Cerebellar nuclear complex (tissue), 1 donor: ENCODE measurements at places on chromosomes 12 and 14.

GRCh38 chr12:6322969-6323339 lies 12.5 kb downstream of the PLEKHG6 start:
- no peak for DNase-seq

DNA sequence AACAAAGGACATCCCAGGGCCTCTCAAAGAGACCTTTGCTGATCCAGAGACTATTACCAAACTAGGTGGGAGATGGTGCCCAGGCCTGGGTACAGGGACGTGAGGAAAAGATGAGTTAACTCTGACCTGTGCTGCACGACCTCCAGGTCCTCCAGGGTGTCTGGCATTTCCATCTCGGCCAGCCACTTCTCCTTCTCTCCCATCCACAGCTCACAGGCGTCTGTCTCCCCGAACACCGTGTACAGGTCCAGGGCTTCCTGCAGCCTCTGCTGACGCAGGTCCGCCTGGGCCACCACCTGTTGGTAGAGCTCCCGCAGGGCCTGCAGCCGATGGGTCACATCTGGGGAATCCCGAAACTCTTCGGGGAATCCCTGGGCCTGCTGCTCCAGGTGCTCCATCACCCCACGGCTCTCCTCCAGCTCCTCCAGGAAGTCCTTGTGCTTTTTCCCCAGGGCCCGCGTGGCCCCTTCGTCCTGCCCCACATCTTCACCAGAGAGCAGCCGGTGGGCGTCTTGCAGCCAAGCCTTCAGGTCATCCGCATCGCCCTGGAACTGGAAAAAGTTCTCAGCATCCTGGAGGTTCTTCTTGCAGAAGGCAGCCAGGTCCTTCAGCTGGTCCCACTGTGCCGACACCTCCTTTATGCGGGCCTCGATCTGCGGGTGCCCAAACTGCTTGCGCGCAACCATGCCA lies 86.7 kb downstream of the SPTB start:
- no peak for DNase-seq

DNA sequence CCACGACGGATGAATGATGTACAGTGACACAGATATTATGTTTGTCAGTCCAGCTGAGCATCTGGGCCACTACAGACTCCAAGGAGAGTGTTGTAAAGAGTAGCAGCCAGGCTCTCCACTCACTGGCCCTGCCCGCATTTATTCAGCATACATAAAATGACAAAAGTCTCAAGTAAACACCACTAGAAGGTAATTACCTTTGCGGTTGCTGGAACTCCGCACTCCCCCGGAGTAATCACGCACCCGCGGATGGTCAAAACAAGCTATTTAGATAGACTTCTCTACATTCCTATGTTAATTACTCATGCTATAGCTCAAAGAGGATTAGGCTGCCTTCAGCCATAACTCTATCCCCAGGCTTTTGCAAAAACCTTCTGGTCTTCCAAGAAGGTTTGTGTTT lies 18.8 kb upstream of the STRAP start:
- no peak for DNase-seq

DNA sequence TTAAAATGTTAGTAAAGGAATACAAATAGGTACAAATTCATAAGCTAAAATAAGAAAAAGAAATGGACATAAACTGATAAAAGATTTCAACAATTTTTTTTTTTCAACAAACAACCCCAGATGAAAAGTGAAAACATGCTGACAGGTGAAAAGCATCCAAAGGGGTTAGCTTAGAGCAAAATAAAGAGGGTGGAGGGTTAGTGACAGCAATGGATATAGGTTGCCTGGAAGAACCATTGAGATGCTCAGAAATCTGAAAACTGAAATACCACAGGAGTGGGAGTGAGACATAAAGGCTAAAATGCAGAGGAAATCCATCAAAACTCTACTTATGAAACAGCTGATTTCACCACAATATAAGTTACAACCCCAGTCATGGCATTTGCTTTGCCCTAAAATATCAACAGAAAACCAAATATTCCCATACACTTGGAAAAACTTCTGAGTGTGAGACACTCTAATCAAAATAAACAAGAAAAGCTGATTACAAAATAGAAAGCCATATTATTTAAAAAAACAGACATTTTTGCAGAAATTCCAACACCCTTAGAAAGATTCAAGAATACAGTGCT lies 136.3 kb upstream of the PLEKHG7 start:
- DNase-seq, result no peak

- no peak for DNase-seq
Measured at GRCh38 chr12:98053202-98053601, 462.2 kb upstream of the TMPO start.

DNA sequence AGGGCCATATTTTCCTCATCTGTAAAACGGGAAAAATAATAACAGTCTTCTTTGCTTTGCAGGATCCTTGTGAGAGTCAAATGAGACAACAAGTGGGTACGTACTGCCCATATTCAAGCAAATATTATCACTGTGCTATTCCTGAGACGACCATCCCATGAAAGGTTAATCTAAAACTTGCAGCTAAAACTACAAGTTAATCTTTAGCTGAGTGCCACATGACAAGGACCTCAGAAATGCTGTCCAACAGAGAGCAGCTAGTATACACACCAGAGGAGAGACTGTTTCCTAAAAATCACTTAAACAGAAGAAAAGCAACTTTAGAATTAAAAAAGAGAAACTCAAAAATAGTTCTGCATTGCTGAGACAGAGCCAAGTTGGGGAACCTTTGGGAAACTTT lies 162.7 kb upstream of the TMTC2 start:
- DNase-seq, result no peak

- no peak for DNase-seq
Measured at GRCh38 chr12:130644566-130644965, 71.5 kb downstream of the RIMBP2 start.

- no peak for DNase-seq
Measured at GRCh38 chr12:25833657-25834056, 124.8 kb upstream of the RASSF8 start.

DNA sequence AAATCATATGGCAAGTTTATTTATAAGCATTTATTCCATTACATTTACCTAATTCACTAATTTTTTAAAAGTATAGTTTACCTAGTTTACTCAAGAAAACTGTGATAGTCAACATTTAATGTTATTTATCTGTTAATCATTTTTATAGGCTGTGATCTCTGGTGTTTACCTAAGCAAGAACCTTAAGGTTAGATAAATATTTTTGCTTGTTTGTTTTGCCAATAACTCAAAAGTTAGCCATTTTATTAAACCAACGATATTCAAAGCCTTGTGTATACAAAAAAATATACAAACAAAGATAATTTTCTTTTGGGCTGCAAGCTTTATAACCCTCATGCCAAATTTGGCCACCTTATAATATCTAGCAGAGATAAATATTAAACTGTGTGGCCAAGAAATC lies 157.3 kb downstream of the SLCO1B3 start:
- DNase-seq, result no peak

- no peak for DNase-seq
Measured at GRCh38 chr12:69913526-69913925, 88.5 kb downstream of the MYRFL start.

GRCh38 chr12:6106218-6106617 lies 18.3 kb downstream of the VWF start:
- no peak for DNase-seq

GRCh38 chr14:102738373-102739189 lies 38.7 kb upstream of the TRAF3 start:
- no peak for DNase-seq

DNA sequence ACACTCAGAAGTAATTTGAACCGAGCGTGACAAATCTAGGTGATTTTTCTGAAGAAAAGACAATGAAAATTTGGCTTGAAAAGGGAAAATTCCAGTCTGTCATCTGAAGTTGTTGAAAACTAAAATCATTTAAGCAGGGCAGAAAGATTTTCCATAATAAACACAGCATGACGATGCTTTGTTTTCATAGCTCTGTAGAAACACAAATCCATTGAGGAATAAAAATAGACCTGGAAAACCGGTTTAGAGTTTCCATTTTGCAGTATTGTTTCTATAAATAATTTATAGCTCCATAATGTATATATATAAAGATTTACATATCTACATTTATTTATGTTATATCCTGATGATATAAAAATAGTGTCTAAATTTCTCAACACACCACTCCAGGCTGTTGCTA lies 1918.5 kb upstream of the FLRT2 start:
- no peak for DNase-seq

- DNase-seq, result no peak
Measured at GRCh38 chr12:91874086-91874865, 271.4 kb downstream of the BTG1 start.

DNA sequence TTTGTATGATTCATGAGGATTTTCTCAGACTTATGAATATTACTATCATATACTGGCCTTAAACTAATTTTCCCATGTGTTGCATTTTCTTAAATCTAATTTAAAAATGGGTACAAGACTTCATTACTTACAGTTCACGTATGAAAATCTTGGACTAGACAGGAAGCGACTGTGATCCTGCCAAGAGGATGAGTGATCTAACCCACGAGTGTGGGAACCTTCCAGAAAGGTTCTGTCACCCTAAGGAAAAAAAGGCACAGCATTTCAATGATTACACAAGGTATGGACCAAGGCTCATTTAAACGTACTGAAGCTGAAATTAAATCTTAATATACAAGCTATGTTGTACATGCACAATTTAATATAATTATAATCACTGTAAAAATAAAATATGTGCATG lies 293.5 kb upstream of the DIO2 start:
- no peak for DNase-seq

- no peak for DNase-seq
Measured at GRCh38 chr12:125552295-125552694, 487.1 kb downstream of the AACS start.

DNA sequence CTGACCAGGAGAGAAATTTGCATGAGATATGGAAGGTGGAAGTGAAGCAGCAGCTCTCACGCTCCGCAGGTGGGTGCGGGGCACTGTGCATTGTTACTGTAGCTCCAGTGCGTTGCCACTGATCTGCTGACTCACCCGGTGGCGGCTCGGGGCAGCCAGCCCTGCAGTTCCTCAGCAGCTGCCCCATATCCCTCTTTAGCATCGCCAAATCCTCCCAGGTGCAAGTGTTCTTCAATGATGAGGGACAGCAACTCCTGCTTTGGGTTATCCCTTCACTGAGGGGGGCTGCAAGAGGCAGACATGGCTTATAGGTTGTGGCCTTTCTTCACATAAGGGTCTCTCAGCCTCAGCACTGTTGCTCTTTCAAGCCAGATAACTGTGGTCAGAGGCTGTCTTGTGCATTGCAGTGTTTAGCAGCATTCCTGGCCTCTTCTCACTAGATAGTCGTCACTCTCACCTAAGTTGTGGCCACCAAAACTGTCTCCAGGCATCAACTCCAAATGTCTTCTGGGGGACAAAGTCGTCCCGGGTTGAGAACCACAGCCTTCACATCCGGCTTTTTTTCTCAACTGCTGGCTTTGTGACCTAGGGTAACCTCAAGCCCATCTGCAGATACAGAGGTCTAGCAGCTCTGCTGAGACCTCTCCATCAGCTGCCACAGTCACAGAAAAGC lies 180.8 kb downstream of the EFCAB11 start:
- no peak for DNase-seq

DNA sequence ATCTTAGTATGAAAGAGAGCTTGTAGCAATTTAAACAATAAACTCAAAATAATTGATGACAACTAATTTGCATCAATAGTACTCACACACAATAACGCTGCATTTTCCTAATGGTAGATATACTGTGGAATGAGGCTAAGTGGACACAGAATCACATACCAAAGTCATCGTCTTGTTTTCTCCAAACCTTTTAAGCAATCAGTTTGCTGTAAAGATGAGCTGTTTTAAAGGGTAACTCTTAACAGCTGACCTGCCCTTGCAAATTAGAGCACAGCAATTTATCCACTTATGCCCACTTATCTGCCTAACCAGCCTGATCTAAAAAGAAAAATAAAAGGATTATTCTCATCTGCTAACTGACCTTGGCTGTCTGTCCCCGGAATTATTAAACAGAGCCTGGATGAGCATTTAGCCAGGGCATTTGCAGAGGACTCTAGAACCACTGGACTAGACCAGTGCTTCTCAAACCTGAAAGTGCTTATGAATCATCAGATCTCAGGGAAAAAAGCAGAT lies 174.3 kb upstream of the BCL2L14 start:
- no peak for DNase-seq

- DNase-seq, result no peak
Measured at GRCh38 chr12:43728117-43728516, 30.5 kb downstream of the PUS7L start.

DNA sequence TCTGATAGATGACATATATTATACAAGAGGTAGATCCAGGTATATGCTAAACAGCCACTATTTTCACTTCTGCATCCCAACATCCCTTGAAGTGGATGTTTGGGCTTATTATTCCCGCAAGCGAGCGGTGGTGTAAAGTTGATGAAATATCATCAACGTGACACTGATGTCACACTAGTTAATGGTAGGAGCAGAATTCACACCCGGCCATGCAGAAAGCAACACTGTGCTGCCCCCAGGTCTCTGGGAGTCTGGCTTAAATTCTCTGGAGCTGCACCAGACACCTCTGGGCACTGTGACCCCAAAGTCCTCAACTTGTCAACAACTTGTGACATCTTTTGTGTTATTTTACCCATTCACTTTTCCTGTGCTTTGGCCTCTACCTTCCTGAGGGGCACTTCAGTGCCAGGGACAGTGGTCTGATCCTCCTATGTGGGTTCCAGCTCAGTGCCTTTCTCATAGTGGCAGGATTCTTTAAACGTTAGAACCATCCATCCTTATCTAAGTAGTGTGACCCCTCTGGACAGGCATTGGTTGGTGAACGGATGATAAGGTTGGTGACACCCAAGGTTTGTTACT lies 952 bp downstream of the DRAM1 start:
- no peak for DNase-seq

DNA sequence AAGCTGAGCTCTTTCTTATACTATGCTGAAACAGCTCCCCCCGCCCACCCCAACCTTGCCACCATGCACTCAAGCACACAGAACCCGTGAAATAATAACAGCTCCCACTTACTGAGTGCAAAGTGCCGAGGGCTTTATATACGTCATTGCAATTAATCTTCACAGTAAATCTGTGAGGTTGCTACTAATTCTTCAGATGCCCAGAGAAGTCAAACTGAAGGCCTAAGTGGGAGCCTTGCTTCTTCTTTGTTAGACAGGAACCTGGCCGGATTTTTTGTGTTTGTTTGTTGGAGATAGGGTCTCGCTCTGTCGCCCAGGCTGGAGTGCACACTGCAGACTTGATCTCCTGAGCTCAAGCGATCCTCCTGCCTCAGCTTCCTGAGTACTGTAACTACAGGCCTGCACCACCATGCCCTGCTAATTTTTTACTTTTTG lies 34.0 kb downstream of the VCPKMT start:
- DNase-seq, result no peak
